Hepatocyte (in vitro differentiated cells): ENCODE measurements at places on chromosomes 4 and X. TPM values are rescaled to one million over a fixed set of nuclear protein-coding genes. Genes with fewer than 3 reads are reported as not detected.

GLRA3 gene
- 0.08 and 0.10 TPM in 2 replicates for total RNA-seq

GRCh38 chr4:78320349-78320935, 231.1 kb upstream of the ANXA3 start:
- H3K4me1 ChIP-seq: no peaks in the 10 kb centered on the region
- no peak overlapping the region for H3K27ac ChIP-seq
- no peaks in the 10 kb centered on the region for H3K27me3 ChIP-seq
- H3K36me3 ChIP-seq: no peaks in the 10 kb centered on the region

FAM47E gene
- total RNA-seq: 5.9 and 9.3 TPM in 2 replicates

P2RY8 gene
- 0.07 TPM in 1 of 2 replicates, not detected in the other for total RNA-seq

- H3K36me3 ChIP-seq: no peaks in the 10 kb centered on the region
- H3K4me1 ChIP-seq: peaks cover 6% of the 10 kb centered on the region
- H3K27ac ChIP-seq: peak overlapping the region; percentile 42
Observed at GRCh38 chr4:69731847-69732246, 28.6 kb downstream of the SULT1B1 start.
